ENCODE measurements at places on chromosomes 1 and 21.

DNA sequence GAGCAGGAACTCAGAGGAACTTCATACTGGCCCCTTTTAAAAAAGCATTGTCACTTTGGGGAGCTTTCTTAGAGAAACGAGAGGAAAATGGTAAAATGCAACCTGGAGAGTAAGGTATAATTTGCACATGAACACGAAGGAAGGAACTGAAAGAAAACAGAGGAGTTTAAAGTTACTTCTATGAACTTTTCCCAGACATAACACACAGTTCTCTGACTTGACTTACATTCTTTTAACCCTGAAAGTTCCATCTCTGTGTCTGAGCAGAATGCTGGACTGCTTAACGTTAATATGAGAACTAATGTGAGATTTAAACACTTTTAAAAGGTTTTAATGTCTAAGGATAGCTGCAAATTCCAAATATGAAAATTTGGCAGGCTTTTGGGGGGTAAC is 102.3 kb downstream of the NFIA start:
- no peak overlapping the region for H3K27ac ChIP-seq
- no peaks in the 10 kb centered on the region for H3K36me3 ChIP-seq
- DNase-seq = no peak
- no peaks in the 10 kb centered on the region for H3K4me1 ChIP-seq
- no peak overlapping the region for H3K4me3 ChIP-seq

GRCh38 chr1:43836267-43836951 is 97.2 kb upstream of the ARTN start:
- H3K27me3 ChIP-seq = no peaks in the 10 kb centered on the region
- H3K27ac ChIP-seq = no peak overlapping the region
- no peak overlapping the region for H3K4me3 ChIP-seq
- DNase-seq = peak; percentile 74
- H3K36me3 ChIP-seq = peaks cover 21% of the 10 kb centered on the region

DNA sequence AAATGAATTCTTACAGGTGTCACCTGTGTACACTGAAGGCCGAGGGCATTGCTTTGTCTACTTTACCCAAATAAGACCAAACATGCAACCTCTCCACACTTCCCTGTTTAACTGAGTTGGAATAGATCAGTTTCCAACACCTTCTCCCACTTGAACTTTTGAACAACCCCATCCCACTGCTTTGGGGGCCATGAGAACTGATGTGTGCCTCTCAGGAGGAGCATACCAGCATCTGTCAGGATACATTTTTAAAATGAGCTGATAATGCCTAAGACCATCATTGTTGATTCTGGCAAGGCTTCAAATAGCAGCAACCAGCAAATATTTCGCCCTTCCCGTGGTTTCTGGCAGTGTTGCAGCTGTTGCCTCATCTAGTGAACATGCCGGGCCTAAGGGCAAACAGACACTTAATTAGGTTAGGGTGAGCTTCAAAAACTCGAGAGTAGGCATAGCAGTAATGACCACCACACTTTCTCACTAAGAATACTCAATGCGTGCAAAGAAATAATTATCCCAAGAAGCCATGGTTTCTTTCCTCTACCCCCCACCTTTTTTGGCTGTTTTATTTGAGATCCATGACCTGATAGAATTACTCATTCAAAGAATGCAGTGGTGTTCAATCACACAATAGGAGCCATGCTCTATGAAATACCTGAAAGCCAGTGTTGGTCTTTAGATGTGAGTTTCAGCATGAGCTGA is 63.7 kb downstream of the MAP10 start:
- no peaks in the 10 kb centered on the region for H3K4me1 ChIP-seq
- no peaks in the 10 kb centered on the region for H3K27me3 ChIP-seq
- H3K4me3 ChIP-seq = no peak overlapping the region
- no peak for DNase-seq
- H3K36me3 ChIP-seq = no peaks in the 10 kb centered on the region

DNA sequence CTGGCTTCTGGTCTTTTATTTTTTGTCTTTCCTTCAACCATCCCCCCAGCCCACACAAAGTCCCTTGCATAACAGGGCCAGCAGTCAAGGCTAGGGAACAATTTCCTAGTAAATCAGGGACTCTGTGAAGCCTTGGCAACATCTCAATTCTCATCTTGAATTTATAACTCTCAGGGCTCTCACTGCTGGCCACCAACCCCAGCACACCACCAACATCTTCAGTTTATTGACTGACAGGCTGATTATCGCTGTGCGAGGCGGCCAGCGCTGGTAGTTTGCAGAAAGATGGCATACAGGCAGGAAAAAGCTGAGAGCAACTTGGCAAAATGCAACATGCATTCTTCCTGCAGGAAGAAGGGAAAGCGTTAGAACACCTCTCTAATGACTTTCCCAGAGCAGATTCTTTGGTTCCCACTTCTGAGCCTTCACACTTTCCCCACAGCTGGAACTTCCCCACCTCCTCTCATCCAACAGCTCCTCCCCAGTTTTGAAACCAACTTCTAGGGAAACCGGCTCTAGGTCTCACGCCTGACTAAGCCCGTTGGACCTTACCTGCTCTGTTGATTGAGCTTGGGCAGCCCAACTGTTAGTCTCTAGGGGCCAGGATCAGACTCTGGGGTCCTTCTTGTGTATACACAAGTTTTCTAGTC is 26.3 kb upstream of the CSF1 start:
- no peak overlapping the region for H3K27ac ChIP-seq
- peaks cover 6% of the 10 kb centered on the region for H3K4me1 ChIP-seq
- no peaks in the 10 kb centered on the region for H3K36me3 ChIP-seq
- no peak for DNase-seq
- no peak overlapping the region for H3K4me3 ChIP-seq

DNA sequence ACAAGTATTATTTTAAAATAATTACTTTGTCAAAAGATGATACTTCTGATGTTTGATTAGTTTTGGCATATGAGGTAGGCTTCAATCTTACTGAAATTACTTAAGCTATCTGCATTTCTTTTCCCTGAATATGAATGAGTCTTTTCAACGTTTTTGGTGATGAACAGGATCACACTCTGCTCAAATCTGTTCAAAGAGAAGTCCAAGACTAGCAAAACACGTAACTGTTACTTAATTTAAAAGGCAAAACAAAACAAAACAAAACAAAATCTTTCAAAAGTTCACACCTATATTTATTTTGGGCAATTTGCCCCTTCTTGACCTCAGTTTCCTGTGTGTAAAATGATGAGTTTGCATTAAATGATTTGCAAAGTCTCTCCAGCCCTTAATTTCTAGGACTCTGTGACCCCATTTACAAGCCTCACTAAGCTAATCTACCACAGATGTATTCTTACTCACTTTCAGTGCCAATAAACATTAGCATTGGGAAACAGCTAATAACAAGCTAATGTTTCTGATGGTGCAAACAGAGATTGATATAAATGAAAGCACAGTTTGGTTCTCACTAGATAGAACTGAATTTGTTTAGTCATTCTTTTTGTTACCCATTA is 865.4 kb downstream of the LTN1 start:
- no peaks in the 10 kb centered on the region for H3K27me3 ChIP-seq
- no peak overlapping the region for H3K4me3 ChIP-seq
- H3K36me3 ChIP-seq = no peaks in the 10 kb centered on the region
- no peak overlapping the region for H3K27ac ChIP-seq
- H3K4me1 ChIP-seq = no peaks in the 10 kb centered on the region
- no peak for DNase-seq

DNA sequence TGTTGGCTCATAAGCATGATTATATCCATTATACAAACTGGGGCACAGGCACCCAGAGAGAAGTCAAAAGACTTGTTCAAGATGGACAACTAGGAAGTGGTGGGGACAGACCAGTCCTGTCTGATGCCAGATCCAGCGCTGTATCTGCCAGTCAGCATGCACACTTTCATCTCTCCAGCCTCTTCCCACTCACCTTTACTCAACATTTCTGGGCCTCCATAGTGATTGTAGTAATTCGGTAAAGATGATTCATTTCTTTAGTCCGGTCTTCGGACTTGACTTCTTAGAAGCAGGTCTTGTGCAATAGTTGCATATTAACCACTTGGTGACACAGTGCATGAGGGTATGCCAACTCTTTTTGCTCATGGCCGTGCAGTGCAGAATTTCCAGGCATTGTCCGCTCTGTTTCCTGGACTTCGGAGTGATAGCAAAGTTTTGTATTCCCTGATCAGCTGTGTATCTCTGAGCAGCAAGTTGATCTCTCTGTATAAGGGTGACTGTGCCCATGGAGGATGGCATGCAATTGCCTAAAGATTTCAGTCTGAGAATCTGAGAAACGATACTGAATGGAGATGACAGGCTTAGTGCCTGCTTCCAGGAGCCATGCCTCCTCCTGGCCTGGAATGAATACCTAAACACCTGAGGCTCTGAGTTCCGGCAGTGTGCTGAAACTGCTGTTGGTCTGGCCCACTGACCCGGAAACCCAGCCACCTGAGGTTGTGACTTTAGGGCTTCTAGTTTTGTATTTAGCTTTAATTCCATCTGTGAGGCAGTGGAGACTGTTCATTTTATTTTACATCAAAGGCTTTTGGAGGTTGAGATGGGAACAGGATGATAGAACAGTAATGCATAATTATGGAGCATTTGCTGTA is 39.0 kb downstream of the GALNT2 start:
- H3K36me3 ChIP-seq = no peaks in the 10 kb centered on the region
- no peaks in the 10 kb centered on the region for H3K27me3 ChIP-seq
- H3K4me3 ChIP-seq = no peak overlapping the region
- H3K27ac ChIP-seq = no peak overlapping the region

GRCh38 chr21:37220433-37220980 is 46.6 kb downstream of the VPS26C start:
- no peaks in the 10 kb centered on the region for H3K27me3 ChIP-seq
- DNase-seq = peak; percentile 67
- peaks cover 7% of the 10 kb centered on the region for H3K36me3 ChIP-seq
- H3K27ac ChIP-seq = peak overlapping the region; percentile 86
- peak overlapping the region; percentile 91 for H3K4me3 ChIP-seq

- H3K27ac ChIP-seq = no peak overlapping the region
- H3K4me1 ChIP-seq = peaks cover 16% of the 10 kb centered on the region
- H3K27me3 ChIP-seq = no peaks in the 10 kb centered on the region
- no peak for DNase-seq
- no peaks in the 10 kb centered on the region for H3K36me3 ChIP-seq
Observed at GRCh38 chr1:11935057-11935412, 518 bp downstream of the PLOD1 start.

- no peaks in the 10 kb centered on the region for H3K27me3 ChIP-seq
- H3K27ac ChIP-seq = no peak overlapping the region
- peaks cover 10% of the 10 kb centered on the region for H3K36me3 ChIP-seq
- no peak overlapping the region for H3K4me3 ChIP-seq
Observed at GRCh38 chr1:161956097-161956496, 67.6 kb downstream of the OLFML2B start.

DNA sequence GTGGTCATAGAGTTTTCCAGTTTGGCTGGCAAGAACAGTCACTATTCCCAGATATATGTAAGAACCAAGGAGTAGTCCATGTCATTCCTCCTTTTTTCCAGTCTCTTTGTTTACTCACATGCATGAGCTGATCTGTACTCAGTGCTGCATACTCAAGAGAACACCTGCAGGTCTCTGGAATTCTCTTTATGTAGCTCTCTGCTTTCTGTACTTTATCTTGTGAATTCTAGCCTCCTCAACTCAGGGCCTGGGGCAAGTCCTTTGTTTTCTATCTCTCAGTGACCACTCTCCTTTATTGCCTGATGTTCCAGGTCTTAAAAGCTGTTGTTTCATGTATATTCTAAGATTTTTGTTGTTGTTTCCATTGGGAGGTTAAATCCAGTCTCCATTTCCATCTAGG is 478.9 kb downstream of the DPYD start:
- H3K27me3 ChIP-seq = no peaks in the 10 kb centered on the region
- H3K27ac ChIP-seq = no peak overlapping the region
- peaks cover 6% of the 10 kb centered on the region for H3K36me3 ChIP-seq
- no peak overlapping the region for H3K4me3 ChIP-seq
- H3K4me1 ChIP-seq = no peaks in the 10 kb centered on the region
- no peak for DNase-seq

DNA sequence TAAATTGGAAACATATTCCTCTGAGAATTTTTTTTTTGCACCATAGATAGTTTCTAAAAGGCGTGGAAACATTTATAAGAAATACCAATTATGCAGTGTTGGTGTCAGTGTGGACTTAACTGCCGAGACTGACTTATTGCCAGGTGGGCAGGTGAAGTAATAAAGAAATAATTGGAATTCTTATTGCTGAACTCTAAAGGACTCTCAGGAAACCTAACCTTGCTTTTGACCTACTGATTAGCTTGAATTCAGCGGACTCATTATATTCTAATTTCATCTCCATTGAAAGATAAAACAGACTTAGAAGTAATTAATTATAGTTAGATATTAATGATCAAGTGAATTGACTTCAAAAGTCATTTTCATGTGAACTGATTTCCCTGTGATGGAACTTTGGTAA is 26.3 kb downstream of the KCNK1 start:
- no peaks in the 10 kb centered on the region for H3K27me3 ChIP-seq
- DNase-seq = no peak
- no peaks in the 10 kb centered on the region for H3K4me1 ChIP-seq
- no peak overlapping the region for H3K27ac ChIP-seq
- H3K36me3 ChIP-seq = no peaks in the 10 kb centered on the region

- no peaks in the 10 kb centered on the region for H3K36me3 ChIP-seq
- no peak for DNase-seq
- no peaks in the 10 kb centered on the region for H3K27me3 ChIP-seq
- H3K4me3 ChIP-seq = no peak overlapping the region
Observed at GRCh38 chr1:183872403-183872802, 67.5 kb downstream of the RGL1 start.

DNA sequence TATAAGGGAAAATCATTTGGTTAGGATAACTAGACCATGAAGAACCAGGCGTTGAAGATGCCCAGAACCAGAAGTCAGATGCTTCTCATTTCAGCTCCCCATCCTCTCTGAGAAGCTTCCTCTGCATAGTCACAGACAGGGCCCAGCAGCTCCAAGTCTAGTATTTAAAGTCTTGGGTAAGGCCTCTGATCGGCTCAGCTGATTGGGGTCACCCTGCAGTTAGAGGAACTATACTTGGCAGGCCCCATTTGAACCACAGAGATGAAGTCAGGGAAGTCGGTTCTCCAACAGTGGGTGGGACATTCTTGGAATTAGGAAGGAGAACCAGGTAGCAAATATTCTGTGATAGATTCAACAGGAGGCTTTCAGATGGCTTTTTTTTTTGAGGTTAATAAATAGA is 48.3 kb downstream of the SLC22A15 start:
- H3K4me1 ChIP-seq = no peaks in the 10 kb centered on the region
- DNase-seq = no peak
- H3K27ac ChIP-seq = no peak overlapping the region
- peaks cover 2% of the 10 kb centered on the region for H3K27me3 ChIP-seq
- no peaks in the 10 kb centered on the region for H3K36me3 ChIP-seq

DNA sequence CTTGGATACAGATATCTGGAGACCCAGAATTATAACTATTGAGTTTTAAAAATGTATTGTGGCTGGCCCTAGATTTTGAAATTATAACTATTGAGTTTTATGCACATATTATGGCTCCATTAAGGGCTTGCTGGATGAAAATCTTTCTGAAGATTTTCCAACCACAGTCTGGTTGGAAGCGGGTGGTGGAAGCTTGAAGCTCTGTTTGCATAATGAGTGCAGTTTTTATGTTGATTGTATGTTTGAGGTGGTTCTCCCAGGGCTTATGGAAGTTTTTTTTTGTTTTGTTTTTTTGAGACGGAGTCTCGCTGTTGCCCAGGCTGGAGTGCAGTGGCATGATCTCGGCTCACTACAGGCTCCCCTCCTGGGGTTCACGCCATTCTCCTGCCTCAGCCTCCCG is 10.1 kb upstream of the CTPS1 start:
- DNase-seq = no peak
- H3K27me3 ChIP-seq = no peaks in the 10 kb centered on the region
- H3K36me3 ChIP-seq = no peaks in the 10 kb centered on the region
- H3K4me1 ChIP-seq = no peaks in the 10 kb centered on the region
- H3K27ac ChIP-seq = no peak overlapping the region

Measured in CD4-positive, alpha-beta T cell (primary cell).